ENCODE measurements at places on chromosomes 7 and 10. TPM values are rescaled to one million over a fixed set of nuclear protein-coding genes. Genes with fewer than 3 reads are reported as not detected.
A peak's percentile ranks its signal among the peaks of the same experiment; 100 is the strongest.

FBH1 gene
- 91.4 TPM for polyA plus RNA-seq

HSPA12A gene
- 35.7 TPM for polyA plus RNA-seq

SPRN gene
- 0.60 TPM for polyA plus RNA-seq

DNA sequence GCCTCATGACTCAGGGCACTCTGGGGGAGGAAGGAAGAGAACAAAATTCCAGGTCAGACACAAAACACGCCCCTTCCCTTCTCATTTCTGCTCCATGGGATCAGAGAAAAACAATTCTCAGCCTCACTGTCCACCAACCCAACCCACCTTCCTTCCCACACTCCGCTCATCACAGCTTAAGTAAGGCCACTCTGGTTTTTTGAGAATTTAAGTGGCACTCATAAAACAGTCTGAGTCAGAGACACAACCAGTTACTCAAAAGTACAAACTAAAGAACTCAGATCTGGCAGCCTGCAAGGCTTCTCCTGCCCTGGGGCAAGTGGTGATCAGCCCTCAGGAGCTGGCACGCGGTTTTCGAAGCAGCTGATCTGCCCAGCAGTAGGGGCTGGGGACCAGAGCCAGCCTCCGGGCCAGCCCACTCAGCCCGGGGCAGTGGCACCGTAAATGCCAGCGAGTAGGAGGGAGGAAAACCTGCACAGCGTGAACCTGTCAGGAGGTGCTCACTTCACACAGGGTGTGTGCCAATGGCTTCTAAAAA, 39.1 kb upstream of the ABLIM1 start:
- DNase-seq, result peak; percentile 86

DNA sequence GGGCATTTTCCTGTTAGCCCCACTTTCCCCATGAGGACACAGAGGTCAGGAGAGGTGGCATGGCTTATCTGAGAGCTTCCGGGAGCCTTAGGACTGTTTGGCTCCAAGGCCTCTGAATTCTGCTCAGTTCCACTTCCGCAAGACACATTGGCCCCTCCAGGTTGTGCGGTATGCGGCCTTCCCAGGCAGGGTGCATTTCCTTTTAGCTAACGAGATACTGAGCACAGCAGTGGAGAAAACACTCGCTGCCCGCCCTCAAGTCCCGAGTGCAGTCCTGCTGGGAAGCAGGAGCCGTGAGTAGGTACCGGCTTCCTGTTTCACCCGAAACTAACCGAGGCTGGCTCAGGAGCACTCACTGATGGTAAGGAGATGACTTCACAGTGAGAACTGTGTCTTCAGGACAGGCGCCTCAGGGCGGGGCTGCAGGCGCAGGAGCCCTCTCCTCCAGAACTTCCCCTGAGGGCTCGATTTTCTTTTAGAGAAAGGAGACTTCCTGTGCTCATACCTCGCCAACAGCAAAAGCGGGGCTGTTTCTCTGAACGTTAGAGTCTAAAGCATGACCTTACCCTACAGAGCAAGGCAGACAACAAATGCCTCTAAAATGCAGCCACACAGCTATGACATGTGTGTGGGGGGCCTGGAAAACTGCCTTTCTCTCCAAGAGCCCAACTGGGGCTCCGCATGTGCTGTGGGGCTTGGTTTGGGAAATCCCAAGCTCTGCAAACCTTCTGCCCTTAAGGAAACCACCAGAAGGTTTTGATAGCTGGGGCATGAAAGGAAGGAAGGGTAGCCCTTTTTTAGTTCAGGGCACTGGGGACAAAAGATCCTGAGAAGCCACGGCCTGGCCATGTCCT, 25.9 kb downstream of the RGS10 start:
- no peak for DNase-seq

DNA sequence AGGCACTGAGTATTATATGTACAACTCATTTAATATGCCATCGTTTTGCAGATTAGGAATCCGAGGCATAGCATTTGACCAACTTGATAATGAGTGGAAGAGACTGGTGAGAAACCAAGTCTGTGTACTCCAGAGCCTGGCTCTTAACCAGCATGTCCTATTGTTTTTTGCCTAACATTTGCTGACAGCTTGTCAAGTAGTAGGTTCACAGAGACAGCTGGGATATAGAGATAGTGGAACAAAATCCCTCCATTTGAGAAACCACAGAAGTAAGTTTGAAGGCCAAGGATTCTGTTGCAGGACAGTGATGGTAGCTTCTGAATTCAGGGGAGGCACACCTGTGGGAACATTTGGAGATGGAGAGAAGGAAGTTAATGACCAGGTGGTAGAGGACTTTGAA, 206.9 kb upstream of the PRPS1L1 start:
- DNase-seq, result no peak

DNA sequence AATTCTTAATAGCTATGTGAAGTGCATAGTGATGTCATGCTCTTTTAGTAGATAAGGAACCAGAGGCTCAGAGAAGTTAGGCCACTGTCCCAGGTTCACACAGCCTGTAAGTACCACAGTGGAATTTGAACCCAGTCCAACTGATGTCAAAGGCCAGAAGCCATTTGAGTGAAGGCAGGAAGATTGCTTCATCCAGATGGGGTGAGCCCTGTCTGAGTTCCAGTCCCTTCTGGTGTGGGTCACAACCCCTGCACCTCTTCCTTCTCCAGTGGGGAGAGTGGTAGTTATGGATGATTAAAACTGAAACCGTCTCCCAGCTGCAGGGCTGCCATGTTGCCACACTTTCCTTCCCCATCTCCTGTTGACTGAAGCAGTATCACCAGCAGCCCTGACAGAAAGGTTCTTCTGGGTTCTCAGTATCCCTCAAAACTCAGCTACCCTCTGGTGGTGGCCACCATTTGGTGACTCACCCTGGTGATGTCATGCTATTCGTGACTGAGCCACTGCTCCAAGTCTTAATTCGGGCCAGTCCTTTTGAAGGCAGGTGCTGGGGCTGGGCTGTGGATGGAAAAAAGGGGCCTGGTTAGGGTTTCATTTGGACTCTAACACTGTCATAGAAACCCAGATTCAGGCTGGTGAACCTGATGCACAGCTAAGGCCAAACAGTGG, 1.5 kb upstream of the C10orf95 start:
- peak; percentile 76 for DNase-seq

All from adrenal gland (tissue), 19 donors.